ENCODE measurements at places on chromosomes 5 and 9.

DNA sequence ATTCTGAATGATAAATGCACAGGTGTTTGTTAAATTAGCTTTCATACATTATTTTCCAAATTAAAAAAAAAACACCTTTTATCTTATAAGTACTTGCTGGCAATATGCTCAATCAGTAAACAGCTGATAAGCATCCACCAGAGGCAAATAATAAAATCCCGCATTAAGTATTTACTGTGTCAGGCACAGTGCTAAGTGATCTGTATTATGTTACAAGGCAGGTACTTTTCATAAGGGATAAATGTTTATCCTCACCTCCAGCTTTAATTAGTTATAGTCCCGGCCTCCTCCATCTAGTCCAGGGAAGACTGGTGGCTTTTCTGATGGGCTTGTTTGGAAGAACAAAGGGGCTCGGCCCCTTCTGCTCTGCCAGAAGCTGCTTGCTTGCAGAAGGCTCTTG lies 40.1 kb downstream of the PFDN1 start:
- no peak for DNase-seq

DNA sequence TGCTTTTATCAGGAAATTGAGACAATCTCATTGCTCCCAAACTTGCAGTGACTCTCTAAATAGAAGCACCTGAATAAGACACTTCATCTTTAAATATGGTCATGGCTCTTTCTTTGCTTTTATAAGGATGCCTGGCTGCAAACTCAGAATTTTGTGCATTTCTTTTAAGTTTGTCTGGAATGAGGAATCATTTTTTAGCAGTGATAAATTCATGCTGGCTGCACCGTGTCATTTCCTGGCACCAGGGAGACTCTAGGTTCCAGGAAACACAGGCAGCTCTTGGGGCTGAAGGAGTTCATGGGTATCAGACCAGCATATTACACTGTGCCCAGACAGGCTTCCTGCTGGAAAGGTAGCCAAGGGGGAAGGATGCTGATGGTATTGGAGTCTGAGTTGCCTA lies 109.9 kb downstream of the NUDT12 start:
- DNase-seq, result no peak

DNA sequence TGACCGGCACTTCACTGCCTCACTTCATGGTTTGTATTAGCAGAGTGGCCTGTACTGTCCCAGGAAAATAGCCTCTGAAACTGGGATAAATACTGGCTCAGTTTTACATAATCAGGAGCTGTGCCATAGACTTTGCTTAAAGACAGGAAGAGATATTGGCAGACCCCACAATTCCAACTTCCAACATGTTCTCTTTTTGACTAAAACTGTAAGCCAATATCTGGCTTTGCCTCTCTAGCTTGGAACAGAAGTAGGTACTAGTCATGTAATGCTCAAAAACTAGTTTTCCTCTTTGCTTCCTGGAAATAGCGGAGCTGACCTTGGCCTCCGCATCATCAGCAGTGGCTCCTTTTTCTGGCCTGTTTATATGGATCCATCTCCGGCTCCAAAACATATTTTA lies 276.9 kb downstream of the CDH9 start:
- DNase-seq, result no peak

GRCh38 chr9:6852243-6852963 lies 94.6 kb downstream of the KDM4C start:
- DNase-seq, result no peak

- DNase-seq, result no peak
Observed at GRCh38 chr5:159759791-159760290, 156.4 kb upstream of the ADRA1B start.

DNA sequence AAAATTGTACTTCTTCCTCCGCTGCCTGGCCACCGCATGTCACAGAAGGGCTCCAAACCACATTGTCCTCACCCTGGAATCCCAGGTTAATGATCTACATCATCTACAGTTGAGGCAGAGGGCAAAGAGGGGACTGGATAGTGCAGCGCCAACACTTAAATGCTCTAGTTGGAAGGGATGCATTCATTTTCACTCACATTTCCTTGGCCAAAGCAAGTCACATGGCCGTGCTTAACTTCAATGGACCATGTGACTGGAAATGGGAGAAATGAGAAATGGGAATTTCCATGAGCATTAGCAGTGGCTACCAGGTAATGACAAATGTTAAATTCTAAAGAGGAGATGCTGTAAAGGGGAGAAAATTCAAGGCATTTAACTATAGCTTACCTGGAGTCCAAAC lies 13.3 kb upstream of the GNAQ start:
- DNase-seq, result no peak

DNA sequence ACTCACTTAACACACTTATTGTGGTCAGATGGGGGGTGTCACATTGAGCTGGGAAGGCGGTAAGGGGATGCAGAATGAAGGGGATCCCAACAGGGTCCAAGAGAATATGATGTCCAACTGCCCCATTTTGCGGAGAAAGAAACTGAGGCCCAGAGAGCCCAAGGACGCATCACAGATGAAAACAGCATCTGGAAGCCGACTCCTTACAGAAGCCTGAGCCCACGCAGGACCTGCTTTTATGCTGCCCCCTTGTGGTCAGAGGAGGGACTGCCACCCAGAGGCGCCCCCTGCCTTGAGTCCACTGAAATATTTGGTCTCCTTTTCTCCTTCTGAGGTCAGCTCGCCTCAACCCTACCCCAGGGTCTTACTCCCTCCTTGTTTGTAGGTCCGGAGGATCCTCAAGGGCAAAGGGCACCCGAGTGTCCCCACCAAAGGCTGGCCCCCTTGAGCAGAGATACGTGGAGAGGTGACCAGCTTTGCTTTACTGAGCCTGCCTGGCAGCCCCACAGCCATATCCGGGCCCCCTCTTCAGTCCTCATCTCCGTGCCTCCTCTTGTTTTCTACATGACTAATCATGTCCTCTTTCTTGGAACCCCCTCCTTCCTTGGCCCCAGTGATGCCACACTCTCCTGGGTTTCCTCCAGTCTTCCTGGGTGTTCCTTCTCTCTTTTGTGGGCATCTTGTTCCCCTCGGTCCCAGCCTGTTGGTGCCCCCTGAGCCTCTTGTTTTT lies 30.0 kb upstream of the TTLL11 start:
- DNase-seq, result peak; percentile 87

DNA sequence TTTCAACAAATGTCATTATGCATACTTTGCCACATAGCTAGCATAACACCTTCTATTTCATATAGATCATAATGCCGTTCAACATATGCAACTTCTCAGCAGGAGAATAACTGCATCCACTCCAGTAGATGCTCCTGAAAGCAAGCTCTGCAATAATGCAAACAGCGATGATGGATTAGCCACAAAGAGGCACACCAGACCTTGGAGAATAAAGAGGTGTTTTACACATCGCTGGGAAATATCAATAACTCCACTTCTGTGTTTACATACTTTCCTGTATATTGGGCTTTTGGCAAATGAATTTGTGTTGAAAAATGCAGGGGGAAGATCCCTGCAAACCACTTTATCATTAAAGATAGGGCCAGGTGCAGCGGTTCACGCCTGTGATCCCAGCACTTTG lies 271.5 kb upstream of the PANK3 start:
- DNase-seq, result no peak

GRCh38 chr5:175830586-175831300 lies 40.6 kb upstream of the CPLX2 start:
- no peak for DNase-seq

- no peak for DNase-seq
Observed at GRCh38 chr5:142529626-142530278, 156.1 kb downstream of the FGF1 start.

- peak; percentile 53 for DNase-seq
Observed at GRCh38 chr9:91954841-91955471, 4.9 kb upstream of the ROR2 start.

DNA sequence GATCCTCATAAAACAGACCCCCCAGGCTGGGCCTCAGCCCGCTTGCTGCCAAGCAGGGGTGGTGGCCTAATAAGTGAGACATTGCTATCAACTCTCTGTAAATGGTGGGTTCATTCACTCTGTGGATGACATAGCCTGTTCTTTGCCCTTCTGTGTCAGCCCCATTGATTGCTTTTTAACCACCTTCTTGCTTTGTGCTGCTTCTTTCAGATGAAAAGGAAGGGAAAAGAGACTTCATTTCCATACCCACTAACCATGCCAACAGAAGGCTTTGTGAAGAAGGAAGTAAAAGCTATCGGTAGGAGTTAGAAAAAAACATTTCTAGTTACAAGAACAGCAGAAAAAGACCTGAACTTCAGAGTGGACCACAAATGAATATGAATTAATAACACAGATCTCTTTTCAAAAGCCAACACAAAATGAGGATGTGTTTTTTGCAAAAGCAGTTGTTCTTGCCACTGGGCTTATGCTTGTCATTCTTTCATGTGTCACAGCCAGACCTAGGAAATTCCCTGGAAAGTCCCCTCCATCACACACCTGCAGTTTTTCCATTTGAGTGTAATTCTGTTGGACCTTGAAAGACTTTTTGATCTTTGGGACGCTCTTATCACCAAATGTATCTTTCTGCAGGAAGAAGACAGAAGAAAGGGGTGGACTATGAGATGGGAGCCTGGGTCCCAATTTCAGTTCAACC lies 507.7 kb downstream of the CCDC171 start:
- DNase-seq, result peak; percentile 42

DNA sequence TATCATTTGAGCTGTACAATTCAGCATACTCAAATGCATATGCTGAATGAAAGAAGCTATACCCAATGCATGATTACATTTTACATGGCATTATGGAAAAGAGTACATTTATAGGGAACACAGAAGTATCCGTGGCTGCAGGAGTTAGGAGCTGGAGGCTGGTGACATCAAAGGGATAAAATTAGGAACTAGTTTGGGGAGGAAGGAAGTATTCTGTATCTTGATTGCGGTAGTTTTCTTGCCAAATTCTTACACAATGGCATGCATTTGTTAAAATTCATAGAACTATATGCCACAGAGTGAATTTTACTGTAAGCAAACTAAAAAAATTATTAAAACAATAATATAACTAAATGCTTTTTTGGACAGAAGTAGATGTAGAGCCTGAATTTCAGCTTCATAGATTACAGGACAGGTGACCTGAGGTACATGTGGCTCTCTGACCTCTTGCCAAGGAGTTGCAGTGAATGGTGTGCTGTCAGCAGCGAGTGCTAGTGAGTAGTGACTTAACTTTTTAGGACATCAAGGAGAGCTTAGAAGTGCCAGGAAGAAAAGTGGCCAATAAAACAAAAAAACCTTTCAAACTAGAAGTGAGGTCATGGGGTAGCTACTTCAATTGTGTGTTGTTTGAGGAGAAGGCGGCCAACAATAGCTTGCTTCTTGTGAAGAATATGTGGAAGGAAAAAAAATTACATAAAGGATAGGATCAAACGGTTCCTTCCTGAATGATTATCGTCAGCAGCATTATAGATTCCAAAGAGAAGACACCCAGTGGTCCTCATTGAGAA lies 514.9 kb upstream of the CLINT1 start:
- DNase-seq, result no peak

GRCh38 chr5:37950436-37950835 lies 110.6 kb upstream of the GDNF start:
- no peak for DNase-seq

DNA sequence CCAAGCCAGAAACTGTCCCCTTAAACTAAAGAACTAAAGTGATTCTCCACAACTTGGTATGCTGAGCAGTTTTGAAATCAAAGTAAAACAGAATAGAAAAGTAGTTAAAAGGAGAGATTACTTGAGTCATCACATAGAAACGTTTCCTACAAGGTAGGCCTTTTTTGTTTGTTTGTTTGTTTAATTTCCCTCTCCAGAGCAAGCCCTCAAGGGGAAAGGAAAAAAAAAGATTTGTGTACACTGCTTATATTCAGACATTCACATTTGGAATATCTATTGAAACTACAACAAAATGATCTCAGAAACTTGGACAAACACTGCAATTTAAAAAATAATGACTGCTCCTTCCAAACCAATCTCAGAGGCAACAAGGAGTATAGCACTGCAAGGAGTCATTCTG lies 304.7 kb upstream of the NREP start:
- no peak for DNase-seq

DNA sequence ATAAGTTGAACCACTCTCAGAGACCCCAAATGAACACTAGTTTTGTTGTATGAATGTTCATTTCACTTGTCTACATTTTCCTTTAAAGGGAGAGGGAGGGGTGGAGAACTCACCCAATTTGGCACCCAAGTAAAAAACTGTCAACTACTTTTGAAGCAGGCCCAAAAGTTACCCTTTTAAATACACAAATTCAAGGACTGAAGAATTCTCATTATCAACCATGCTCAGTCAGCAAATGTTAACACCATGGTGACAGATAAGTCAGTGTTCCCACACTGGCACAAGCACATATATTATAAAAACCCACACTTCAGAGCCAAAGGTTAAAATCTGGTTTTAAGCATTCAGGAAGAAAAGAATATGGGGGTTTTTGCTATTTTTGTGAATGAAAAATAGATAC lies 31.6 kb downstream of the CSNK1A1 start:
- no peak for DNase-seq

GRCh38 chr9:71984403-71984802 lies 73.0 kb downstream of the C9orf85 start:
- DNase-seq, result no peak

DNA sequence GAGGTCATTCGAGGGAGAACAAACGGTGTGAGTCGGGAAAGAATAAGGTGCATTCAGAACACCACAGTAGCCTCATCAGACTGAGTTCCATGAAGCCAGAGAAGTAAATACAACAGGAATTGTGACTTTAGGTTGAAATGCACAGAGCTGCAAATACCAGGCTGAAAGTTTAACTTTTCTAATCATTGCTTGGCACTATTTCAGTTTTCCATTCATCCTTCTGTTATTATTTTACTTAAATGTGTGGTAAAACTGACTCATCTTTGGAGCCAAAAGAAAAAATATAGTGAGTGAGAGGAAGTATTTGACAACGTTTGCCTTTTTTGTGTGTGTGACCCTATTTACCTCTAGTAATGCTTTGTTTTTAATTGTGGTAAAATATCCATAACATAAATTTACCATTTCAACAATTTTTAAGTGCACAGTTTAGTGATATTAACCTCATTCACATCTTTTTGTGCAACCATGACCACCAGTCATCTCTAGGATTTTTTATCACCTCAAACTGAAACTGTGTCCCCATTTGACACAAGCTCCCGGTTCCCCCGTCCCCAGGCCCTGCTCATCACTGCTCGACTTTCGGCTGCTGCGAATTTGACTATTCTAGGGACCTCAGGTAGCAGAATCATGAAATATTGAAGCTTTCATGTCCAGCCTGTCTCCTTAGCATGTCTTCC lies 166.8 kb downstream of the HSD17B3 start:
- no peak for DNase-seq

- DNase-seq, result peak; percentile 20
Observed at GRCh38 chr9:138049085-138049778, 171.7 kb downstream of the CACNA1B start.

DNA sequence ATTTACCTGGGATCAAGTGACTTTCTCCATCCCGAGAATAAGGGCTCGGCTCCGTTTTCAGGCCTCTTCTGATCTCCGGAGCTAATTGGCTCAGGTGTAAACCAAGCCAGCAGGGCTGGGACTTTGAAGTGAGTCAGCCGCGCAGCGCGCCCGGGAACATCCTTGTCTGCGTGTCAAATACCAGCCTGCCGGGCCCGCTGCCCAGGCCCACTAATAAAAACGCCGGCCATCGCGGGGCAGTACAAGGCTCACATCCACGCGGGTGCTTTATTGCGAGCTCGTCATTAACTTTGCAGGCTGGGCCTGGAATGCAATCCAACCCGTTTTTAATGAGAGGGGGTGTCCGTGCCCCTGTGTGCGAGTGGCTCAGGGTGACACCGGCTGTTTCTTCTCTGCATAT lies 416.8 kb downstream of the IRX2 start:
- DNase-seq, result no peak
